NCI-H1105 treated with DMSO at 0.1 percent for 48 hours (cell line): ENCODE measurements at places on chromosomes 16 and 17.

GRCh38 chr16:12518241-12519175, 285.2 kb downstream of the CPPED1 start:
- DNase-seq: no peak

GRCh38 chr16:4402439-4403132, 13.8 kb downstream of the CORO7 start:
- peak; percentile 41 for DNase-seq

- DNase-seq: no peak
These were observed 183.4 kb downstream of the ZNF18 start for GRCh38 chr17:11813871-11814270.

- DNase-seq: no peak
These were observed 15.2 kb downstream of the NUP93 start for GRCh38 chr16:56744996-56745640.
